Activated naive CD8-positive, alpha-beta T cell treated with anti-CD3 and anti-CD28 coated beads for 36 hours (primary cell): ENCODE measurements at places on chromosomes 2 and 18. TPM values are rescaled to one million over a fixed set of nuclear protein-coding genes. Genes with fewer than 3 reads are reported as not detected.

Gene IAH1
- 64.6 TPM for total RNA-seq

Gene GPBAR1
- 0.24 TPM for total RNA-seq

Gene RPL37A
- 3,940 TPM for total RNA-seq

Gene ENOSF1
- 75.2 TPM for total RNA-seq

Gene DSG2
- total RNA-seq: 0.89 TPM

Gene HTR2B
- not detected for total RNA-seq

Gene TSGA10
- 7.5 TPM for total RNA-seq

Gene IMP4
- total RNA-seq: 225 TPM

Gene PRSS56
- total RNA-seq: not detected
